NCI-H187 (cell line): ENCODE measurements at places on chromosomes 3 and 15.
A peak's percentile ranks its signal among the peaks of the same experiment; 100 is the strongest.

- no peak for DNase-seq
These were observed 77.2 kb upstream of the RNU6-1 start for GRCh38 chr15:67917037-67917436.

DNA sequence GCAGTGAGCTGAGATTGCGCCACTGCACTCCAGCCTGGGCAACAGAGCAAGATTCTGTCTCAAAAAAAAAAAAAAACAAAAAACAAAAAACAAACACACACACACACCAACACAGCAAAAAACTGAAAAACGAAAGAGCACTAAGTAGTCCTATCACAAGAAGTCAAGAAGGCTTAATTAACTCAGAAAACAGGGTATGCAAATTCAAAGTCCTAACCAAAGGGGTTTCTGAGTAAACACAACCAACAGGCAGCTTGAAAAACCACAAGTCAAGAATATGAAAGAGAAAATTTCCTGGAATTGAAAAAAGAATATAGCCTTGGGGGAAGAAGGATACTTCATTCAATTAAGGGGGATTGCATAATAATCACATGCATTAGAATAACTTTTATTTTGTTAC lies 37.7 kb upstream of the PARP14 start:
- no peak for DNase-seq

DNA sequence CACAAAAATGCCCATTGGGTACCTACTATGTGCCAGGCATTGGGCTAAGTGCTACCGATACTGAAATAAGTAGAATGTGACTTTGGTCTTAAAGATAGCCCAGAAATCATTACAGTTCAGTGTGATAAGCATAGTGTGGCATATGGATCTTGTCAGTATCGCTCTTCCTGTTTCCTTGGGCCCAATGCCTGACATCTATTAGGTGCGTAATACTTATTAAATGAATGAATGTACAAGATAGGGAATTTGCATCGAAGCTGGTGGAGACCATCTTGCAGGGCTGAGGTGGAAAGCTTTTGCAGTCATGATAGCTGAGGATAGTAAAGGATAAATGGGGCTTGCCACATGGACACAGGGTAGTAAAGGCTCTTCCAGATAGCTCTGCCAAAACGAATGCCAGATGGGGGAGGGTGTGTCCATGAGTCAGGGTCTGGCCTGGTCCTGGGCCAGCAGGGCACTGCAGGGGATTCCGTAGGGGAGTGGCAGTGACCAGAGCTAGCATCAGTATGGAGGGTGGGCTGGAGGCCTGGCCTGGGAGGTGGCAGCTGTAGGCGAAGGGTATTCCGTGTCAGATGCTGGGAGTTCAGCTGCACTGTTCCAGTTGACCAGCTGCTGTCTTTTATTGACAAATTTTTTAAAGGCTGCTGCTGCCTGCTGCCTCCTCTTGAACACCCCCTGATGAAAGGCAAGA lies 23.5 kb downstream of the TSEN2 start:
- no peak for DNase-seq

DNA sequence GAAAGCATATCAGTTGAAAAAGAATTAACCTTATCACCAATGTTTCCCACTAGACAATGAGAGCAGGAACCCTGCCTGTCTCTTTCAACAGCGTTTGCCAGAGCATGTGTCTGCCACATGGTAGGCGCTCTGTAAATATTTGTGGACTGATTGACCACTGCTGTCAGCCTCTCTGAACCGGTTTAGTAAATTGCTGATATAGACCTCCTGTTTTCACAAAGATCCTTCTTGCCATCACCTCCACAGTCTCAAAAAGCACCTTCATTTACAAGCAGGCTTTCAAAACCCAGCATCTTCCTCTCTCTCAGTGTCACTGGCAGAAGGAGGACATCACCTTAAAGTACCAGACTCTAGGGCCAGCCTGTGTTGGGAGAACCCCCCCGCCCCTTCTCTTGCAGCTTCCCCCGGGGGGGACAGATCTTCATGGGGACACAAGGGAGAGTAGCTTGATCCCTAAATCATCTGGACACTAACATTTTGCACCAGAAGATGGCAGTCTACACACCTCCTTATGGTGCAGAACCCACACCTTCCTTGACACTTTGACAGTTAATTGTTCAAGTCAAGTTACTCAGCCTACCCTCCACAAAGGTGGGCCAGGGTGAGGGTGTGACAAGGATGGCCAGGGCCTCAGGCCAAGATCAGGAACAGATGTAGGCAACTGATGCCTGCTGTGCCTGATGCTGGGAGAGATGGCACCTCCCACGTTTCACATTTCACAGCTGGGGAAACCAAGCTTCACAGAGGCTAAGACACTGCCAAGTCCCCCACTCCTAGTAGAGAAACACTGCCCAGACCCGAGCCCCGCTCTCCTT lies 37.8 kb upstream of the USP3 start:
- DNase-seq: peak; percentile 10

DNA sequence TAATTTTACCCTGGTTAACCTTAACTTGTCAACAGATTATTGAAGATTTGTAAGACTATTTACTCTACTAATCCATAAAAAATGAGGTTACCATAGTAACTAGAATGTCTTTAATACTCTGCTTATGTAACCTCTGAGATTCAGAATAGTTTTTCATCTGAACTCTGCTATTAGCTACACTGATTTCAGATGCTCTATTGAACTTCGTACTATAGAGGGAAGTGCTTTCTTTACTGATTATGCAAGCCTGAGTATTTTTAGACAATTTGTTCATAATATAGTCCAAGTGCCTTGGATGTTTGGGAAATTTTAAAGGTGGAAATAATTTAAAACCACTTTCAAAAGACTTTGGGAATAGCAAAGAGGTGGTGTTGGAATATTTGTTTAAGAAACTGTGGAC lies 107.9 kb upstream of the GBE1 start:
- DNase-seq: no peak

GRCh38 chr3:188205992-188206416 lies 52.0 kb downstream of the LPP start:
- no peak for DNase-seq

- DNase-seq: no peak
These were observed 19.1 kb downstream of the TSEN2 start for GRCh38 chr3:12503126-12503957.

GRCh38 chr3:11593318-11594034 lies 50.2 kb downstream of the VGLL4 start:
- DNase-seq: no peak

GRCh38 chr3:13045904-13046568 lies 27.2 kb downstream of the IQSEC1 start:
- no peak for DNase-seq

- DNase-seq: no peak
These were observed 100.6 kb downstream of the MYH15 start for GRCh38 chr3:108409800-108410178.

DNA sequence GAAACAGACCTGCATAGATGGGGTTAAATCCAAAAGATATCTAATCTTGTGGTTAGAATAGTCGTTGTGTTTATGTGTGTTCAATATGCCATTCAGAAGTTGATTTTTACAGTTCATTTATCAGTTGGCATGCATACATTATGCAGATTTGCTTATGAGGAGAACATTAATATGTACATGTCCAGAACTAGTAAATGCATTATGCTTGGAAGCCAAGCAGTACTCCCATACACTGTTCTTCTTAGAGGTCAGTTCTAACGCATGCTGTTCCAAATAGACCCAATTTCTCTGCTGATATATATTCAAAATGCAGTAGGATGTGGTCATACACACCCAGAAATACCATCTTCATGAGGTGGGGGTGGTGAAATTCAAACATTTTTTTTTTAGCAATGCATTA lies 956 bp downstream of the FGF12 start:
- DNase-seq: no peak

GRCh38 chr3:128160661-128161060 lies 7.4 kb downstream of the EEFSEC start:
- no peak for DNase-seq

GRCh38 chr3:4830586-4830914 lies 148.7 kb upstream of the BHLHE40 start:
- DNase-seq: no peak

- DNase-seq: no peak
These were observed 23.1 kb upstream of the GP5 start for GRCh38 chr3:194422188-194422587.

GRCh38 chr3:50393061-50393460 lies 33.7 kb upstream of the TMEM115 start:
- no peak for DNase-seq

DNA sequence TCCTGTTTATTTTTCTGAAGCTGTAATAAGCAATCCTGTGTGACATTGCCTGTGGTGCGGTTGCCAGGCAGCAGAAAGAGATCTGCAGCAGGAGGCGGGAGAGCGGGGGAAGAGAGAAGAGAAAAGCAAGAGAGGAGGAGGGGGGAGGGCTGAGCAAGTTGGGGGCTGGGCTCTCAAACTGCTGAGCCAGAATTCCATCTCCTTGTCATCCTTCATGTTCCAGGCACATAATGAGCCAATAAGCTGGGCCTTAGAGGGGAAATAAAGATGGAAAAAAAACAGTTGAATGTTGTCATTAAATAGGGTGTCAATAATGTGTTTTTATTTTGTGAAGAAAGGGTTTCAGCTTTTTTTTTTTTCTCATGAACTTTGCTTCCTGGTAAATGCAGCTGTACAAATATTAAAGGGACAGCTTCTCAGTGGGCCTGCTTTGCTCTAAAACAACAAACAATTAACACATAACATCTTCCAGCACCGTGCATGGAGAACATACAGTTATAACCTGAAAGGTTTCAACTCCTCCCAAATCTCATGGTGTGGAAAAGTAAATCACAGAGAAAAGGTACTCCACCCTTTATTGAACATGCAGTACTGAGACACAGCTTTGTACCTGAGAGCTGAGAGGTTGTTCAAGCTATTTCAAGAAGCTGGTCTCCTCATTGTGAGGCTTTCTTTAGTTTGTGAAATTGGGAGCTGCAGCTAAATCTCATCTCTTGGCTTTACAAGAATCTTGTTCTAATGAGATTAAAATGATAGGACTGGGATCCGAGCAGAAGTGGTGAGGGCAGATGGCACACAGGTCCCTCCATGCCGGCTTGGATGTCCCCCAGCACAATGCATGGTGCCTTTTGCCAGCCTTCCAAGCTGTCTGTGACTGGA lies 451.1 kb upstream of the KCNMB2 start:
- peak; percentile 80 for DNase-seq

- DNase-seq: no peak
These were observed 7.6 kb downstream of the LPCAT4 start for GRCh38 chr15:34359416-34359815.

DNA sequence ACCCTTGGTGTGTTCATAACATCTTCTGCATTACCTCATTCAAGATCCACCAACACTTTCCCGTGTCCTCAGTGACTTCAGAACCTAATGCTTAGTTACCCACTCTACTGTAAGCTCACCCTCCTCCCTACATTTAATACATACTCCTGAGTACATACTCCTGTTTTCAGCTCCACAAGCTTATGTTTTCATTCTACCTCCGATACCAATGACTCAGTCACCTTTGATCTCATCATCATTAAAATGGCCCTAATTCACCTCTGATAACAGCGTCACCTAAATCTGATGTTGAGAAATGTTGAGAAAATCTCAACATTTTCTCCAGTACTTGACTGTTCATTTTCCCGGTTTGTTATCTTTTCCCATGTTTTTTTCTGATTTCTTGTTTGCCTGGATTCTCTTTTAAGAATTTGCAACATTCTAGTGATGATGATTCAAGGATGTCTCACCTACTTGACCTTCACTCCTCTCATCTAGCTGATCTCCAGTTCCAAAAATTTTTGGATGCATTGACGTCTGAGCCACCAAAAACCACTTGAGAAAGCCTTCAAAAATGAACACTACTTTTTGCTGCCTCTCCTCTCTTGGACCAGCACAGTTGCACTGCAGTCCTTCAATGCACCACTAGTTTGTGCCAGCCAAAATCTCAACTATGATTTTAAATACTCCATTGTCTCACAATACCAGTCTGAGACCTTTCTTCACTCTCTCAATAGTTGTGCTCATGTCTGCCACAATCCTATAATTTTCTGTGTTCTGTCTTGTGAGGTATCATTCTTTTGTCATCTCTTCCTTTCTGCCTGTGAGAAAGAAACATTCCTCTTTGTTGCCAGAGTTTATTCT lies 220.7 kb upstream of the SEMA6D start:
- no peak for DNase-seq

GRCh38 chr3:180184816-180185215 lies 148.1 kb upstream of the PEX5L start:
- no peak for DNase-seq

- DNase-seq: no peak
These were observed 2.0 kb downstream of the BHLHE40 start for GRCh38 chr3:4981294-4981664.

DNA sequence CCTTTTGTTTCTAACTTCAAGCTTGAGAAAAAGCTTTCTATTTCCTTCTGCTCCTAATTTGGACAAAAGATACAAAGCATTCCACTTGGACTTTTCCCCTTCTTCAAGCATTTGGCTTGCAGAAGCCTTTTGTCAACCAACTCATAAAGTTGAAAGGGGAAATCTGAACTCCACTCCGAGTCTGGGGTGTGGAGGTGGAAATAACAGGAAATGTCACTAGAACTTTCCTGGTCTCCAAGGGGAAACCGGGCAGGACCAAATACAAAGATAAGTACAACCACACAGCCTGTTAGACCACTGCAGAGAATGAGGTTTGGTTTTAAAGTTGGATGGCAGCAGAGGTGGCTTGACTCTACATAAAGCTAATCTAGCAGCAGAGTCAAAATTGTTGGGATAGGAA lies 4.2 kb upstream of the C3orf80 start:
- no peak for DNase-seq

GRCh38 chr3:73143401-73143800 lies 81.9 kb downstream of the EBLN2 start:
- DNase-seq: no peak

- no peak for DNase-seq
These were observed 8.8 kb upstream of the KCTD6 start for GRCh38 chr3:58482917-58483636.

DNA sequence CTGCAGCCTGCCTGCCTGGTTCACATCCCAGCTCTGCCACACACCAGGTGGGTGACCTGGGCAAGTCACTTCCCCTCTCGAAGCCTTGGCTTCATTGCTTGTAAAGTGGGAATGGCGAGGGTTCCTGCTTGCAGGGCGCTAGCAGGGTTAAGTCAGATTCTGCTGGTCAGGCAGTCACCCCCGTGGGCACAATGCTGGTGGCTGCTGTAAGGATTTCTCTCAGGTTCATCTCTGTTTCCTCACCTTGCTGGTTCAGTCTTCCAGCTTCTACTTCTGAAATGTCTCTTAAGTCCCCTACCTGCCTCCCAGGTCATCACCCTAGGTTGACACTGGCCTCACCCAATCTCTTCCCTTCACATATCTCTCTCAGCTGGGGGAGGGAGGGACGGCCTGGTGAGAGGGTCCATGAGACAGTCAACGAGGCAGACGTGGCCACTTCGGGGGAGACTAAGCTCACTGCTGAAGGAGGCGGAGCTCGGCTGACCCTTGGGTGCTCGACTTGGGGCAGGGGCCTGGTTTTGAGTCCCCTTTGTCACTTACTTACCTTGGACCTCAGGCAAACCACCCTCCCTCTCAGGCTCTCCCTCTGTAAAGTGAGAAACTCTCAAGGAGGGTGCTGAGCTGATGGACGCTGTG lies 11.5 kb downstream of the CTSH start:
- no peak for DNase-seq

- DNase-seq: no peak
These were observed 44.6 kb downstream of the FMN1 start for GRCh38 chr15:33149919-33150318.

GRCh38 chr15:75043509-75044257 lies 20.3 kb downstream of the PPCDC start:
- no peak for DNase-seq

- no peak for DNase-seq
These were observed 874 bp upstream of the ERC2 start for GRCh38 chr3:56469141-56469540.

- peak; percentile 40 for DNase-seq
These were observed 55.5 kb downstream of the LRRC28 start for GRCh38 chr15:99306694-99307338.
